ENCODE measurements at places on chromosomes 6 and 20. TPM values are rescaled to one million over a fixed set of nuclear protein-coding genes. Genes with fewer than 3 reads are reported as not detected.

DNA sequence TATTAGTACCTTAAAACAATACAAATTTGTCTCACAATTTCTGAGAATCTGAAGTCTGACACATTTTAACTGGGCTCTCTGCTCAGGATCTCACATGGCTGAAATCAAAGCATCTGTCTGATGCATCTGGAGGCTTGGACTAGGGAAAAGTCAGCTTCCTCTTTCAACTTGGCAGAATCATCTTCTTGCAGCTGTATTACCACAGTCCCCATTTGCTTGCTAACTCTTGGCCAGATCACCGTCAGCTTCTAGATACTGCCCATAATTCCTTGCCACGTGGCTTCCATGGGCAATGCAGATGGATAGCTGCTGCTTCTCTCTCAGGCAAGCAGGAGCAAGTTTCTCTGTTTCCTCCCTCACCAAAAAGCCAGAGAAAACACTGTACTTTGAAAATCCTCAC, 1106.4 kb upstream of the CITED2 start:
- H3K27ac ChIP-seq = no peak overlapping the region
- no peak for DNase-seq
- H3K36me3 ChIP-seq = no peaks in the 10 kb centered on the region
- no peaks in the 10 kb centered on the region for H3K27me3 ChIP-seq
- no peak overlapping the region for H3K4me3 ChIP-seq

- no peaks in the 10 kb centered on the region for H3K27me3 ChIP-seq
- H3K27ac ChIP-seq = no peak overlapping the region
- H3K36me3 ChIP-seq = no peaks in the 10 kb centered on the region
- DNase-seq = no peak
- no peak overlapping the region for H3K4me3 ChIP-seq
Observed at GRCh38 chr6:163566056-163566455, 151.5 kb downstream of the QKI start.

- no peak overlapping the region for H3K27ac ChIP-seq
- H3K4me3 ChIP-seq = no peak overlapping the region
- no peak for DNase-seq
- H3K27me3 ChIP-seq = no peaks in the 10 kb centered on the region
Observed at GRCh38 chr6:43260791-43261190, 17.5 kb downstream of the TTBK1 start.

Gene GTSF1L
- total RNA-seq = not detected

Gene SLC22A3
- not detected for total RNA-seq

- H3K27me3 ChIP-seq = no peaks in the 10 kb centered on the region
- H3K36me3 ChIP-seq = no peaks in the 10 kb centered on the region
- no peak for DNase-seq
Observed at GRCh38 chr6:130269969-130270635, 47.4 kb upstream of the SAMD3 start.

Gene REM1
- not detected for total RNA-seq

DNA sequence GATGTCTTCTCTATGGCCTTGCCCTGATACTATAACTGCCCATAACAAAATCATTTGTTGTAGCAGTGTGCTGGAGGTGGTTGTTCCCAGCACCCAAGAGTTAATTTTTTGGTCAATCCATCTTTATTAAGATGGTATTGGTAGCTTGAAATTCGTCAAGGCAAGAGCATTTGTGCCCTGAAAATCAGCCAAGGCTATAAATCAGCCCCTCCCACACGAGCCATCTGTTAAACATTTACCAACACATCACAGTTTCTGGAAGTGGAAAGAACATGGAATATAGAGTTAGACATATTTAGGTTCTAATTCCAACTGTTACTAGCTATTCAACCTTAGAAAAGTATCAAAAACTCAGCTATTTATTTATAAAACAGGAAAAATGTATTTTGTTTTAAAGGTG, 888.4 kb upstream of the GJE1 start:
- no peak overlapping the region for H3K27ac ChIP-seq
- no peak for DNase-seq
- no peaks in the 10 kb centered on the region for H3K36me3 ChIP-seq
- no peaks in the 10 kb centered on the region for H3K27me3 ChIP-seq

DNA sequence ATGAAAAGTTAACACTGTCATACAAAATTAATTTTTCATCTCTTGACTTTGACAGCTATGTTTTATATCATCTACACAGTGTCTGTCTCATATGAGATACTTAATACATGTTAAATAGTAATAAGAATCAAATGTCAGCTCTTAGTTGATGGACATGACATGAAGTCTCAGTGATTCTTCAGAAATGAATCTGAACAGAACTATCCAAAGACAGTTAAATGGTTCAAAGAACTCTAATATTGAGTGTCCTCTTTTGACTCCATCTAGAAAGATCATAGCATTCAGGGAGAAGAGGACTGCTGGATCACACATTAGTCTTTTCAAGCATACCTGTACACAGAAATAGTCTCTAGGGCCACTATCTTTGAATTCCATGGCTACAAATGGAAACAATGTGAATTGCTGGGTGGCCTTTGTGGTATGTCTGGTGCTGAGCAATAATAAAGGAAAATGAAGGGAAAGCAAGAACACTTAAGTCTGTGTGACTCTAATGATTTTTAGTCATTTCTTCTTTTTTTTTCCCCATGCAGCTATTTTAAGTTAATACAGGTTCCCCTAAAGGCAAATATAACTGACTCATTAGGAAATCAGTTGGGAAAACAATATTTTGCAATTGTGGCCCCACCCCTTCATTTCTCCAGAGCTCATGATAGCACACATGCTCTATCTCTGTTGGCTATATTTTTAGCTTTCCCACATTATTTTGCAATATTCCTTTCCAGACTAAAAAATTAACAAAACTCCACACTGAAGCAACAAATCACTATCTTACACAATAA, 367.5 kb downstream of the GRIK2 start:
- H3K27ac ChIP-seq = no peak overlapping the region
- no peaks in the 10 kb centered on the region for H3K4me1 ChIP-seq
- H3K27me3 ChIP-seq = no peaks in the 10 kb centered on the region

DNA sequence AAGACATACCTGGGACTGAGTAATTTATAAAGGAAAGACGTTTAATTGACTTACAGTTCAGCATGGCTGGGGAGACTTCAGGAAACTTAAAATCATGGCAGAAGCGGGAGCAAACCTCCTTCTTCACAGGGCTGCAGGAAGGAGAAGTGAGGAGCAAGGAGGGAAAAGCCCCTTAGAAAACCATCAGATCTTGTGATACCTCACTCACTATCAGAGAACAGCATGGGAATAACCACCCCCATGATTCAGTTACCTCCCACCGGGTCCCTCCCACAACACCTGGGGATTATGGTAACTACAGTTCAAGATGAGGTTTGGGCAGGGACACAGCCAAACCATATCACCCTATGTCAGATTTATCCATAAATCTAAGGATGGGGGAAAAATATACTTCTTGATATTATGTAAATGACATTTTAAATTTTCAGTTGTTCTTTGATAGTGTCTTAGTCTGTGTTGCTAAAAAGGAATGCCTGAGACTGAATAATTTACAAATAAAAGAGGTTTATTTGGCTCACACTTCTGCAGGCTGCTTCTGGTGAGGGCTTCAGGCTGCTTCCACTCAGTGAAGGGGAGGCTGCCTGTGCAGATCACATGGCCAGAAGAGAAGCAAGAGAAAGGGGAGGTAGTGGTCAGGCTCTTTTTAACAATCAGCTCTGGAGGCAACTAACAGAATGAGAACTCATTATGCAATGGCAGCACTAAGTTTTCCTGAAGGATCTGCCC, 1.2 kb upstream of the MCM9 start:
- peak overlapping the region; percentile 98 for H3K4me3 ChIP-seq
- peaks cover 5% of the 10 kb centered on the region for H3K36me3 ChIP-seq
- DNase-seq = no peak
- H3K27me3 ChIP-seq = no peaks in the 10 kb centered on the region

Gene FOXC1
- not detected for total RNA-seq

Gene CD40
- total RNA-seq = 12.1 TPM

DNA sequence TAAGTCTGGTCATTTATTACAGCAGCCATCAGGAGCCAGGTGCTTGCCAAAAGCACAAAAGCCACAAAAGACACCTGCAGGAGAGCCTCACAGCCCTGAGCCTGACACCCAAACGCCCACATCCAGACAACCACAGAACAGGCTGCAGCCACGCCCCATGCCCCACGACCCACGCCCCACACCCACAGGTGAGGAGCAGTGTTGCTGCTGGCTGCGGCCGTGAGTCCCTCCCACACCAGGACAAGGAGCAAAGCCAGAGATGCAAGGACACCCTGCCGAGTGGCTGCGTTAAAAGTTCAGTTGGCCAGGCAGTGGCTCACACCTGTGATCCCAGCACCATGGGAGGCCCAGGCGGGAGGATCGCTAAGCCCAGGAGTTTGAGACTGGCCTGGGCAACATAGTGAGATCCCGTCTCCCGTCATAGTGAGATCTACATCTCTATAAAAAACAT, 43.0 kb downstream of the SLC2A4RG start:
- 0 out of 2 replicates have a peak, but pooled peaks cover 4% of the 10 kb centered on the region for H3K4me1 ChIP-seq
- no peaks in the 10 kb centered on the region for H3K36me3 ChIP-seq
- no peak overlapping the region for H3K4me3 ChIP-seq
- no peaks in the 10 kb centered on the region for H3K27me3 ChIP-seq
- DNase-seq = no peak
- no peak overlapping the region for H3K27ac ChIP-seq

DNA sequence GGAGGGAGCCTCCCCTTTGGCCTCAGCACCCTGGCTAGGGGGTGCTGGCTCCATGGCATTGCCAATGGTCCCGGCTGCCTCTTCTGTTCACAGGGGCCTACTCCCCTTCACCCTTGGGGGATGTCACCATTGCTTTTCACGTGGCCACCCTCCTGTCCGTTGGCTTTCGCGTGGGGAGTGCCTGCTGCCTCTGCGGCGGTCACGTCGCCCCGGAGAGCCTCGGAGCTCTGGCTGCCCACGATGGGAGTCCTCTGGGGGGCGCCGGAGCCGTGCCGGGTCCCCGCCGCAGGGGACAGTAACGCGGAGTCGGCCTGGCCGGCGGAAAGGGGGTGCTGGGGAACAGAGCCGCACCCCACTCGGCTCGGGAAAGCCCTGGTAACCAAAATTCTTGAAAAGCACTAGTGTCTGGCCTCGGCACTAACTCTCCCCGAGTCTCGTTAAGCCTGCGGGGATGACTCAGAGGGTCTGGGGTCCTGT, 661 bp upstream of the HEBP2 start:
- DNase-seq = peak; percentile 55
- H3K4me3 ChIP-seq = peak overlapping the region; percentile 83
- H3K27me3 ChIP-seq = no peaks in the 10 kb centered on the region
- H3K36me3 ChIP-seq = peaks cover 23% of the 10 kb centered on the region
- H3K27ac ChIP-seq = no peak overlapping the region

Data from Karpas-422 (cell line).